ENCODE measurements at places on chromosomes 16 and 17.
A peak's percentile ranks its signal among the peaks of the same experiment; 100 is the strongest.

GRCh38 chr16:51048544-51048943 lies 102.5 kb downstream of the SALL1 start:
- no peak for DNase-seq

- DNase-seq = no peak
Measured at GRCh38 chr17:11757815-11758214, 159.5 kb downstream of the DNAH9 start.

DNA sequence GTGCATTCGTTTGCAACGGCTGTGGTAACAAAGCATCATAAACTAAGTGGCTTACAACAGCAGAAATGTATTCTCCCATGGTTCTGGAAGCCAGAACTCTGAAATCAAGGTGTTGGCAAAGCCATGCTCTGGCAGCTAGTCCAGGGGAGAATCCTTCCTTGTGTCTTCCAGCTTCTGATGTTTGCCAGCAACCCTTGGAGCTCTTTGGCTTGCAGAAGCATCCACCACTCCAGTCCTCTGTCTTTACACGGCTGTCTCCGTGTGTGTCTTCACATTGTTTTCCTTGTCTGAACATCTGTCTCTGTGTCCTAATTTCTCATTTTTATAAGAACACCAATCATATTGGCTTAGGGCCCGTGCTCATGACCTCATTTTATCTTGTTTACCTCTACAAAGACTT lies 265.3 kb upstream of the HSBP1 start:
- DNase-seq = no peak

DNA sequence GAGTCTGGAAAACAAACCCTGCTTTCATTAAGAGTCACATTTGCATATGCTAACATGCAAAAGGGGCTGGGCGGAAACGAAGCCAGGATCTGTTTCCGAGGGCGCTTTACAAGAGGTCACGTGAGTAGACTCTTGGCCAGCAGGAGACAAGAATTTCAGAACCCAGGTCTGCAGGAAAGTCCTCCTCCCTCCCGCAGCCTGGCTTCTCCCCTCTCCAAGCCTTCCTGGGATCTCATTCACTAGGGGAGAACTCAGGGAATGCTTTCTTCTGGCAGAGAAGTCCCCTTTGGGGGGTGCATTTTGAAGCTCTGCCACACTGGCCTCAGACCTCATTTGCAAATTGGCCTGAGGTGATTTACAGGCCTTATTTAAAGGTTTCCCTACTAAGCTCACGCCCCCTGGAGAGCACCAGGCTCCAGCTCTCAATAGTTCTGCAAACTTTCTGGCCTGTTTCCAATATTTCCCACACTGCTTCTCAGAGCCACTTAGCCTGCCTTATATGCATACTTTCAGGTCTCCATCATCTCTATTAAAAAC lies 57.2 kb upstream of the CACNG5 start:
- no peak for DNase-seq

DNA sequence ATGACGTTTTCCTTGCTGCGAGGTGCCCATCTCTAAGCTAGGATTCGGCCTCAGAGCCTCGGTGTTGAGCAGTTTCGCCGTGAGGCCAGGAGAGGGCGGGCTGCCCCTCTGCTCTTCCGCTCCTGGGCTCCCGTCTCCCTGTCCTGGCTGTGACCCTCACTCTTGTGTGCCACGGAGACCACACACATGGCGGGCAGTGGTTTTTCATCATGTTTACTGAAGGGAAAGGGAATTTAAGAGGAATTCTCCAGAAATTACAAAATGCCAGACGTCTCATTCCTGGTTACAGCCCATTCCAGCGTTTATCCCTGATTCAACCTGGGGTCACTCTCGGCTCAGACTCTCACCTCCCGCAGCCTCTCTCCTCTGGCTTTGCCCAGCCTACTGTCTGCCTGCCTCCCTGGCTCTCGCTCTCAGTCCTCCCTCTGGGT lies 96.8 kb upstream of the ELAC2 start:
- no peak for DNase-seq

DNA sequence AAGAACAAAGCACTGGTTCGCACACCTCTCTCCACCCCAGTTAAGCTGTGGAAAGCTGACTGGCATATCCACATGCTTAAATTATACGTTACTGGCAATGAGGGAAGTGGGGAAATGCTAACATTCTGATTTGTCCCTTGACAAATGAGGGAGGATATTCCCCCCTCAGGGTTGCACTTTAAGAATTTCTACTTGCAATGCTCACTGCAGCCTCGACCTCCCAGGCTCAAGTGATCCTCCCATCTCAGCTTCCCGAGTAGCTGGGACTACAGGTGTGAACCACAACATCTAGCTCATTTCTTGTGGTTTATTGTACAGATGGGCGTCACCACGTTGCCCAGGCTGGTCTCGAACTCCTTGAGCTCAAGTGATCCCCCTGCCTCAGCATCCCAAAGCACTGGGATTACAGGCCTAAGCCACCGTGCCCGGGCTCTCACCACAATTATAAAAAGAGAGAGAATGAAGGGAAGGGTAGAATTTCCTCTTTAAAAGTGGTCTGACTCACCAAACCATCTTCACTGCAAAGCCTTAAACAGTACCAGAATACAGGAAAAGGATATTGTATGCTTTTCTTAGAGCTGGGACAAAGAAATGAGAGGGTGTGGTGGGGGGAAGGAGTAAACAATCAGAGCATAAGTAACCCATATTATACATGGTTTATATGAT lies 38.9 kb downstream of the KANSL1 start:
- no peak for DNase-seq

DNA sequence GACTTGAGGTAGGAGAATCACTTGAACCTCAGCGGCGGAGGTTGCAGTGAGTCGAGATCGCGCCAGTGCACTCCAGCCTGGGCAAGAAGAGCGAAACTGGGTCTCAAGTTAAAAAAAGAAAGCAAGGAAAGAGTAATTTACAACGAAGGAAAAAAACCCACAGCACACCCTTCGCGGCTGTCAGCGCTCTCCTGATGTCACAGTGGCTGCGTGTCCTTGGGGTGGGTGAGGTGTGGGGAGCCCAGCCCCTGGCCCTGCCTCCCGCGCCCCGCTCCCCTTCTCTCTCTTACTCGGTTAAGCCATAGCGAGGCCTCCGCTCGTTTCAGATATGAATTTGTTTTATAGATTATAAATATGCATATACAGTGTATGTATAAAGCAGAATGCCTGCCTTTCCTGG lies 740 bp upstream of the JPT2 start:
- DNase-seq = no peak

DNA sequence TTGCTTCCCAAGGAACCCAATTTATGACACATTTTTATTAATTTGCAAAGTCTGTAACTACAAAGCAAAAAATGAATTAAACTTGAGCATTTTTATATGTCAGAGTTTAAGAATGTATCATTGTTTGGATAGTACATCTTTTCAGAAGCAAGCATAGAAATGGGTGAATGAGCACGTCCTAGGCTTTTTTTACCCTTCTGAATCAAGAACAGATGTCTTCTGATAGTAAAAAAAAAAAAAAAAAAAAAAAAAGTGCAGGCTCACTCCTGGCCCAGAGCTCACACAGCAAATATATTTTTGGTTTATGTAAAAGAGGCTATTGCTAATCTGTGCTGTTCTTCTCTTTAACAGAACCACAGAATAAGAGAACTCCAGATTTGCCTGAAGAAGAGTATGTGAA lies 6.3 kb downstream of the TERF2IP start:
- no peak for DNase-seq

DNA sequence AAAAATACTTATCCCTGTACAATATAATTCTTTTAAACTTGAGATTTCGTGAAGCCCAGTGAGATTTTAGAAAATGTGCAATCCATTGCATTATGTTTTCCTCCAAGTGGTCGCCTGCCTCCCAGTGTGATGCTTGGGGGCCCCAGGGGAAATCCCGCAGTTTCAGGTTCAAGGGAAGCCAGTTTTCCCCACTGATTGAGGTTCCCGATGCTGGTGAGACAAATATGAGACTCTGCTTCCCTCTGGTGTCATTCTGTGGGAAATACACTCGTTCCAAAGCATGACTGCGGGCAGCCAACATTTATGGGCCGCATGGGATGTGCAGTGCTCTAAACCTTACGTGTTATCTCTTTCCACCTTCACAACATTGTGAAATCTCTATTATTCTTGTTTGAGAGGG lies 200.8 kb downstream of the PRKCB start:
- DNase-seq = peak; percentile 12

GRCh38 chr16:82033006-82033405 lies 2.0 kb upstream of the HSD17B2 start:
- no peak for DNase-seq

Data from activated gamma-delta T cell treated with anti-CD3 and anti-CD28 coated beads, Interleukin-2, amount 50 U/mL, for 16 hours (primary cell).